ENCODE measurements at places on chromosomes 7 and 10.
A peak's percentile ranks its signal among the peaks of the same experiment; 100 is the strongest.

- no peak for DNase-seq
Observed at GRCh38 chr10:35341521-35341920, 5.2 kb downstream of the CCNY start.

GRCh38 chr10:8336629-8337331 is 282.3 kb downstream of the GATA3 start:
- DNase-seq = no peak

DNA sequence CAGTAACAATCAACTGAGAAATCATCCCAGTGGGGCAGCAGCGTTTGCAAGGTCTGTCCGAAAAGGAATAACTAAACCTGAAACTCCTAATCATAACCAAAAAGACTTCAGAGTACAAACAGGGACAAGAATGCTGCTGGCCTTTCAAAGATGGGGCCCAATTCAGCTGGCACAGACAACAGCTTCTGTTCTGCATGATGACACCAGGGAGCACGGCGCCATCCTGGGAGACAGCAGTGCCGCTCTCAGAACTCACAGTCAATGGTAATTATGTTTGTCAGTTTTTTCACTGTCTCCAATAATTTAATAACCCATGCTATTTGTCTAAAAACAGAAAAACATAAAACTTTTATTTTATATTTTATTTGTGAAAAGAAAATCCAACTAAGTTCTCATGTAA is 90.0 kb downstream of the LARP4B start:
- DNase-seq = no peak

- no peak for DNase-seq
Observed at GRCh38 chr7:134842062-134842461, 62.6 kb downstream of the CALD1 start.

DNA sequence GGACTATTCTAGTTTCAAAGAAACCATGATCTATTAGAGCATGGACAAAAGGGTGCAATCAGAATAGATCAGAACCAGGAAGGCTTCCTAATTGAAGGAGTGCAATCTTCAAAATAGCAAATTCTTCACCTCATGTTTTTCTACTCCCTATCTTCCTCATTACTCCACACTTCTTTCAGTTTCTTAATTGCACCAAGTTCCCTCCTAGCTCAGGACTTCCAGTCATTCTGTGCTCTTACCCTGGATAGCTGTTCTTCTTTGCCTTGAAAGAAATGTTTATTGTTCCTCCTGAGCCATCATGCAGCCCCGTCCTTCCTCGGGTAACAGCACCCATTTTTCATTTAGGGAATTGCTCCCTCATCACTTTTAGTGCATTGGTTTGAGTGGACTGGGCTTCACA is 23.1 kb downstream of the TRPV5 start:
- DNase-seq = no peak

DNA sequence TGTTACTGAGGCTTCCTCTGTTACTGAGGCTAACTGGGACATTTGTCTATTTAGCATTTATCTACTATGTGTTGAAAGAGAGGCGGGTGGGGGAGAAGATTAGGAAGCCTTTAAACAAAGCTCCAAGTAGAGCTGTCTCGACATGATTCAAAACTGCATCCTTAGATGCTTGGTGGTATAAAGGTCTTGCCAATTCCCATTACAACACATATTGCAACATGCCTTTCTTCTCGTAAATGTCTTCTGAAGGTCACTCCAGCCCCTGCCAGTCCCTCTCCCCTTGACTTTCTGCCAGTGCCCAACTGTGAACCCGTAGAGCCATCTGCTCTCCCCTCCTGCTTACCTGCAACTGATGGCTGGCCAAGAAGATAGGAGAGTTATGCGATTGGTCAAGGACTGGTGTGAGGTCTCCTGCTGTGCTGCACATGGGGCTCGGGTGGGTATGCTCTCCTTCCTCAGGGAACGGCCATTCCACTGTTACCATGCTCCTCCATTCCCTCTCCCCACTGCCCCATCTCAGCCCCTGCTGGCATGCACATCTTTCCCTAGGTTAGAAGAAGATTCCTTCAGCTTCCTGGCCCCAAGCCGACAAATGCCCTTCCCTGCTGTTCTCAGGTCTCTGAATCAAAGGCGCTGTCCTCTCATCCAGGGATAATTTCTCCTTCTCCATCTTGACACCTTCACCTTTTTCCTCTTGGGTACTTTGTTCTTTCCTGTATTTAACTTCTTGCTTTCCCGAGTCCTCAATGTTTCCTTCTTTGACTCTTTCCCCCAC is 43.6 kb upstream of the ZNF32 start:
- DNase-seq = peak; percentile 84

DNA sequence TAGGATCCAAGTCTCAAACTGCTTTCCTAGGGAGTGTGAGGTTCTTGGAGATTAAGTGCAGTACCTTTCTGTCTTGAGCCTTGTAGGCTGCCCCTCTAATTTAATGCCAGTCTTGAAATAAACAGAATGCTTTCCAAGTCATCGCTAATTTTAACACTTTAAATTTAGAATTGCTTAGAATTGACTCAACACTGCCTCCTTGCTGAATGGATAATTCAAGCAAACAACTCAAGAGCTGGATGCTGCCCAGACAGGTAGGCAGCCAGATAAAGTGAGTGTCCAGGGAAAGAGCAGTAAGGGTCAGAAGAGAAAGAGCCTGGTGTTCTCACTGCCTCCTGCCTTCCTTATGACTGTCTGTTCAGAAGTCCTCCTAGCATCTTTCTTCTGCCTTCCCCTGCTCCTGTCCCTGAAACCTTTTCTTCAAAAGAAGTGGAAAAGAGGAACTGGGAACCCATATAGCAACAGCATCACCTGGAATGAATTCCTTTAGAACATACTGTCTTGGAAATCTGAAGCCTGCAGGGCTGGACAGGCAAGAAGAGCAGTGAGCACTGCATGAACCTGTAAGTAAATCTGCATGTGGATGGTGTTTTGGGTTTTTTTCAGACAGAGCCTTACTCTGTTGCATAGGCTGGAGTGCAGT is 3.1 kb upstream of the GOT1 start:
- no peak for DNase-seq

DNA sequence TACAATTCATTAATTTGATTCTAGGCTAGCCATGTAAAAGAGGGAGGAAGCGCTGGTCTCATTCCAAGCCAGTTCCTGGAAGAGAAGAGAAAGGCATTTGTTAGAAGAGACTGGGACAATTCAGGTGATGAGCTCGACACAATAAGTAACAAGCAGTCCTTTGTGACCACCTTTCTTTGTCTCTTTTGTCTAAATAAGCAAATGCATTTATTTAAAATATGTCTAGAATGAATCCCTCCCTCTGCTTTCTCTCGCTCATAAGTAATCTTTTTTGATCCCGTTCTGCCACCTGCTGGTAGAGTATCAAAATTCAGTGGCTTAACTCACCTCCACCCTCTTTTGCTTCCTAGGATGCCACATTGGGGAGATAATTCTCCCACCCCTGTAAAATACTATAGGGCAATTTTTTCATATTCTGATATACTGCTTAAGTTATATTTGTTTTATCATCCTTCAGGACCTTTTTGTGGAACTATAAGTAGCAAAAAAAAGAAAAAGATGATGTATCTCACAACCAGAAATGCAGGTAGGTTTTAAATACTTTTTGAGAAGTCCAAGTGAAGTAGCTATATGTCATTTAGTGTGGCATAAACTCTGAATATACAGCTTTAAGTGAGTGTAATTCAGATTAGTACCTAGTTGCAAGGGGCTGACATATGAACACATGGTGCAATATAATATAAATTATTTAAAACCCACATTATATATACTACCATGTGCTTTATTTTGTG is 91.5 kb downstream of the GSDME start:
- peak; percentile 53 for DNase-seq

GRCh38 chr10:88647061-88647615 is 17.1 kb upstream of the LIPF start:
- DNase-seq = no peak

Data from fibroblast of skin of right quadriceps (primary cell).